ENCODE measurements at places on chromosomes 4 and X.

GRCh38 chr4:567457-568350 lies 8.4 kb downstream of the TMEM271 start:
- ATAC-seq: no peak

GRCh38 chr4:132557660-132558059 lies 591.4 kb upstream of the PCDH10 start:
- no peak for ATAC-seq

DNA sequence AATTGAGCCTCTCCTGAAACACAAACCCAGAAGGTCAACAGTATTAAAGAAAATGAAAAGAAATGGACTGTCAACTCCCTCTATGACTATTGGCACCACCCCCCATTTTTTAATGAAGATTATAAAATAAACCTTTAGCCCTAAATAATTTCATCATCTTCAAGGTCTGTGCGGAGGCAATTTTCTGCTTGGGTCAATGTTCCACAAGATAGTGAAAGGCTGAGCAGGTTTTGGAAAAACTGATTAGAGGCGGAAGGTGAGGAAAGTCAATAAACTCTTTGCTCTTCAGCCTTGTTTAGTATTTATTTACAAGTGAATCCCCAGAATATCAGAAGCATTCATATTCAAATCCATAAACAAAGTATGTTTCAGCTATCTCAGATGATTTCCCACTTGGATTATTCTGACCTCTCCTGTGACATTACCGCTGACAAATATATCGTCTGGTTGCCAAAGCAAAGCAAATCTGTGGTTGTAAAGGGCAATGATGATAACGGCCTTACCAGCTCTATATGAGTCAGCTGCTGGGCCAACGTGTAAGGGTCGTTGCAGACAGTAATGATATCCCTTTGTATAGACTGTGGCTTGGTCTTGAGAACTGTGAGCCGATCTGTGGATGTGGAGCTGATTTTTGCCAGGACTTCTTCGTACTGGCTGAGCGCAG lies 24.0 kb downstream of the RASGEF1B start:
- ATAC-seq: no peak

GRCh38 chrX:55450259-55450658 lies 1.7 kb upstream of the MAGEH1 start:
- no peak for ATAC-seq

DNA sequence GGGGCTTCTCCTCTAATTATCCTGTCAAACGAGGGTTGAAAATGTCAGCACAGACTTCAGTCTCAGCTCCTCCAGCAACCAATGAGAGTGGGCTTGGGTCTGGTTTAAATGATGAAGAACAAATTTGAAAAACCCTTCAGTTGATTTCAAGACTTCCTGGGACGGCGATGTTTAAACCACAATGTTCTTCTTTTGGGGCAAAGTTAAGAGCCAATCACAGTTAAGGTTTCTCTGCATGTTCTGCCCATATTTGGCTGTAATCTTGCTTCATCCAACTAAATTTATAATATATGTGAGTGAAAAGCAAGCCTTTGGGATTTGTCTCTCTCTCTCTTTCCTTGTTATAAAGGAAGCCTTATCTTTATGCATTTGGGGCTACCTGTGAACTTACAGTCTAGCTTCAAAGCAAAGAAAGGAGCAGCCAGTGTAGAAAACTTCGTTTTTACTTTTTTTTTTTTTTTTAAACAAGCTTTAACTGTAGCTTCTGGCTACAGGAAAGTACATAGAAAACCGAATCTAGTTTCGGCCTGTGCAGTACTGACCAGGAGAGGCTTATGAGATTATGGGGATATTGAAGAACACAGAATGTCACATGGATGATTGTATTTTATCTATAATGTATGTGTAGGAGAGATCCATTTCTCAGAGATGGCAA lies 46.8 kb upstream of the FAM9C start:
- no peak for ATAC-seq

DNA sequence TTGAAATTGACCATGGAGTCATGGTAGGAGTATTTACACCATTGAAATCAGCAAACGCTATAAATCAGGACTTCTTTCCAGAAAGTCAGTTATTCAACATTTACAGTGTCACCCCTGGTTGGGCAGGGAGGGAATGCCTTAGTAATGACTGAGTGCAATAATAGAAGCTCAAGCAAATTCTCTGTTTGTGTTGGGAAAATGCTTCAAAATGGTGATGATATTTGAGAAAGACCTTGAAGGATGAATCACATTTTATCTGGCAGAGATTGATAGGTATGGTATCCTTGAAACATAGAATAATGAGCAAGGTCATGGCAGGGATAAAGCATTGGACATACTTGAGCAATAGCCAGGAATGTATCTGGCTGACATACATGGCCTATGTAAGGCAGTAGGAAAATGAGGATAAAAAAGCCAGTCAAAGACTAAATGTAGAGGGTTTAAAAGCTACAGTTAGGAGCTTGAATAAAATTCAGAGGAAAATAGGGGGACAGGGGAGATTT lies 248.7 kb downstream of the FMR1NB start:
- no peak for ATAC-seq

GRCh38 chrX:84240848-84241565 lies 53.0 kb upstream of the RPS6KA6 start:
- ATAC-seq: no peak

GRCh38 chr4:42573249-42573648 lies 83.7 kb downstream of the ATP8A1 start:
- ATAC-seq: no peak

- ATAC-seq: no peak
Measured at GRCh38 chr4:6235901-6236640, 33.6 kb upstream of the WFS1 start.

DNA sequence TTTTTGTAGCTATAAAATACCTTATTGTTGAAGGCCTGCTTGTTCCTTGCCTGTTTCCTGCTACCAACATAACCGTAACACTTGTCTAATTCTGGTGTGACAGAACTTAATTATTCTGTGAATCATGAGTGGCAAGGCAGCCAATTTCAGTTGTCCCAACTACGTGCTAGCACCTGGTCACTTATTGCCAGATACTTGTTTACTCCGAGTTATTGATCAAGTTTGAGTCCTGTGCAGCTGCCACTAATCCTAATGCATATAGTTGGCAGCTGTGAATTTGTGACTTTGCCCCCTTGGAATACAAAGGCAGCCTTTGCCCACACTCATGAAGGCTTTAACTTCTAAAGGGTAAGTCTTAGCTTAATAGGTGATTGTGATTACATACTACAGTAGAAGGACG lies 7.8 kb upstream of the RNF128 start:
- ATAC-seq: no peak

GRCh38 chr4:87749883-87750282 lies 49.5 kb upstream of the IBSP start:
- ATAC-seq: no peak

DNA sequence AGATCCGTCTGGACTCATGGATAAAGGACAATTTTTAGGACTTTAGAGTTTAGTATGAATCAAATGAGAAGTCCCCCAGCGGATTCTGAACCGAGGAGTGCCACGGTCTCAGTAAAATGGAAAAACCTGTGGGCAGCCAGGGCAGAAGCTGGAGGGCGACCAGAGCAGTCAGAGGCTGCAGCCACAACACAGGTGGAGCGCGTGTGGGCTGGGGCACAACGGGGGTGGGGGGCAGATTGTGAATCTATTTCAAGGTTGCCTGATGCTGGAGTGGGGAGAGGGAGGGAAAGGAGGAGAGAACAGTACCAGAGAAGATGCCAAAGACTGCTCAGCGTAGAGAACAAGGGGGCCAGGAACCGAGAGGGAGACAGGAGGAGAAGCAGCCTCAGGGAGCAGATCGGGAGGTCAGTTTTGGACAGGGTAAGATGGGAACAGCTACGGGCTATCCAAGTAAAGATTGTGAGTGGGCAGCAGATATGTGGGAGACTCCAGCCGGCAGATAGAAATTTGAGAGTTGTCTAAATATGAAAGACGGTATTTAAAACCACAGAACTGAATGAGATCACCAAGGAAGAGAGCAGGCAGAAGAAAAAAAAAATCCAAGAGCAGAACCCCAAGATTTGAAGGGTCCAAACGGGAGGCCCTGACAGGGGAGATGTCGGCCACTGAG lies 9.5 kb downstream of the FAT1 start:
- no peak for ATAC-seq

DNA sequence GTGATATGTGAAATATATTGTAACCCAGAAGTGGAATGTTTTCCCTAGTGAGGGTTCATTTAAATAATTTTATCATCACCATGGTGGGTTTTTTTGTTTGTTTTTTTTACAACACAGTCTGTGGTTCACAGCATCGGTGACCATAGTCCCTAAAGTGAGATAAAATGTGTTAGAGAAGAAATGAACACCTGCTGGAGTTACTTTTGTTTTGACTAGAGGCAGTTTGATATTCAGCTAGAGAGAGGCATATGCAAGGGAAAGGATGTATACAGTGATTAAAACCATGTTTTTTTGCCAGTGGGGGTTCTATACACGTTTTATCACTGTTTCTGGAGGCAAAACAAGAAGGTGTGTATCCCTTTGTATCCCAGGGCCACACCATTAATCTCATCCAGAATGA lies 541.5 kb downstream of the PCDH7 start:
- no peak for ATAC-seq

GRCh38 chrX:12901486-12901885 lies 4.9 kb upstream of the TLR8 start:
- peak; percentile 91 for ATAC-seq

DNA sequence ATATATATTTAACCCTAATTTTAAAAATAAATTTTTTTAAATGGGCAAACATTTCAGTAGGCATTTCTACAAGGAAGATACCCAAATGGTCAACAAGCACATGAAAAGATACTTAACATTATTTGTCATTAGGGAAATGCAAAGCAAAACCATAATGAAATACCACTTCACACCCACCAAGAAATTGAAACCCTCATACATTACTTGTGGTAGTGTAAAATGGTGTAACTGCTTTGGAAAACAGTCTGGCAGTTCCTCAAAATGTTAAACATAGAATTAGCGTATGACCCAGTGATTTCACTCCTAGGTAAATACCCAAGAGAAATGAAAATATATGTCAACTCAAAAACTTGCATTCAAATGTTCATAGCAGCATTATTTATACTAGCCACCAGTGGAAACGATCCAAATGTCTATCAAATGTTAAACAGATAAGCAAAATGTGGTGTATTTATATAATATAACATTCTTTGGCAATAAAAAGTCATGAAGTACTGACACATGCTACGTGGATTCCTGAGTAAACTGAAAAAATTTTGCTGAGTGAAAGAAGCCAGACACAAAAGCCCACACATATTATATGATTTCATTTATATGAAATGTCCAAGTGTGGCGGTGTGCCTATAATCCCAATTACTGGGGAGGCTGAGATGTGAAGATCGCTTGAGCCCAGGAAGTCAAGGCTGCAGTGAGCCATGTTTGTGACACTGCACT lies 16.6 kb downstream of the TRIM2 start:
- ATAC-seq: no peak

GRCh38 chrX:71615056-71615455 lies 3.3 kb downstream of the CXCR3 start:
- no peak for ATAC-seq

GRCh38 chr4:2849267-2850152 lies 5.9 kb downstream of the ADD1 start:
- peak; percentile 59 for ATAC-seq

GRCh38 chr4:164485136-164485535 lies 268.8 kb upstream of the SMIM31 start:
- no peak for ATAC-seq

DNA sequence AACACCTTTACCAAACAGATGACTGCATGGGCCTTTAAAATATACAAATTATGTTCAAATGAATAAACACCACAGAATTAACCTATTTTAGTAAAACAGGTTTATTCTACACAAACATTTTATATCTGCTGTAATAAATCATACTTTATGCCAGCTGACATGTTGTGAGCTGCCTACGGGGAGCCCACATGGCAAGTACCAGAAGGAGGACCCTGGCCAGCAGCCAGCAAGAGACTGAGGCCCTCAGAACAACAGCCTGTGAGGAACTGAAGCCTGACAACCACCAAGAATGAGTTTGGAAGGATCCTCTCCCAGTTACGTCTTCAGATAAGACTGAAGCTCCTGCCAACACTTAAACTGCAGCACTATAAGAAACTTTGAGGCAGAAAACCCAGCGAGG lies 377.0 kb downstream of the PDGFC start:
- ATAC-seq: peak; percentile 51

DNA sequence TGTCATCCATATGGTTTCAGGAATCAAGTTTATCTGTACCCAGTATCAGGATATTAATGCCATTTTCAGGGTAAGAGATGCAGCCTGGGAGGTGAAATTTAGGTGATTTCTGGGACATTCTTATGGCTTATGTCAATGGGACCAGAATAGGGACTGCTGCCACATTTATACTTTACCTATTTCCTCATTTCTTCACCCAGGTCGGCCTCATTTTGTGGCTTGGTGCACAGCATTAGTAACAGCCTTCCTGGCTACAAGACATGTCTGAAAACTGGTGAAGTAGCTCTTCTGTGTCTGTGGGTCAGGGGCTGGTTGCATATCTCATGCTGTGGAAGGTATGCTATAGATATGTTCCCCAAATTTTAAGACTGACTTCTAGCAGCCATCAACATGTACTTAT lies 284.8 kb downstream of the AFF2 start:
- ATAC-seq: no peak

DNA sequence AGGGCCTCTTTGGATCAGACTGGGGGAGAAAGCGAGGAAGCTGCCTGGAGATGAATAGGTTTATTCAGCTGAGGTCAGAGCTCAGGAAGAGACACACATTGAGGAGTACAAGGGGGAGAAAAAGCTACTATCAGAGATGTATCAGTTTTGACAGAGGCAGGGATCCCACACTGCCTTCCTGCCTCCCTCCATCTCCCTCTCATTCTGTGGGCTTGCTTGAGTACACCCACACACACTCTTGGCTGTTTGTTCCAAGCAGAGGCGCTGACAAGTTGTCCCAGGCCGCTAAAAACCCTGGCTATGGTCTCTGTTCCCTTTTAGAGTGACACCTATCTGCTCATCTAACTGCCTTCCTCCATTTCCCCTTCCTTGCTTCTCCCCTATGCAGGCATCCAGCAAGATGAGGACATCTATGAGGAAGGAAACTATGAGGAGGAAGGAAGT lies 5.2 kb downstream of the TSPYL2 start:
- no peak for ATAC-seq

DNA sequence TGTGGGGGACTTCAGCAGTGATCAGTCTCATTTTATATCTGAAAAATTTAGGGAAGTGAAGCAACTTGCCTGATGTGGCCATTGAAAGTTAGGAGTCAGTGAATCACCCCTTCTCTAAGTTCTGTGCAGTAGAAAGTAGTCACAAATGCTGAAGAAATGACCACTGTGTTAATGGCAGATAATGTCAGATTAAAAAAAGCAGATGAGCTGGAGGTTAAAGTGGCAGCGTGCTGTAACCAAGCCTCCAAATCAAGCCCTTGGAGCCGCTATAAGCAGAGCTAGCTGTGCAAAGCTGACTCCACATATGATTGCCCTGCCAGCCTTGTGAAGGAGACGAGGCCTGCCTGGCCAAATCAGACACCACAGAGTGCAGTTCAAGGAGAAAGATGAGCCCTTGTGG lies 39.2 kb upstream of the PDE5A start:
- ATAC-seq: no peak

All from SK-N-SH treated with all-trans-retinoic acid at 6 μM for 48 hours (cell line).